ENCODE measurements at places on chromosomes 11 and 22. TPM values are rescaled to one million over a fixed set of nuclear protein-coding genes. Genes with fewer than 3 reads are reported as not detected.

MISFA gene
- 1.6 TPM for total RNA-seq

PDE3B gene
- total RNA-seq, result 2.7 TPM

MYEOV gene
- 123 TPM for total RNA-seq

PDGFD gene
- 5.9 TPM for total RNA-seq

F2 gene
- 3.1 TPM for total RNA-seq

HMOX1 gene
- 344 TPM for total RNA-seq
